ENCODE measurements at places on chromosomes 1 and 21.

DNA sequence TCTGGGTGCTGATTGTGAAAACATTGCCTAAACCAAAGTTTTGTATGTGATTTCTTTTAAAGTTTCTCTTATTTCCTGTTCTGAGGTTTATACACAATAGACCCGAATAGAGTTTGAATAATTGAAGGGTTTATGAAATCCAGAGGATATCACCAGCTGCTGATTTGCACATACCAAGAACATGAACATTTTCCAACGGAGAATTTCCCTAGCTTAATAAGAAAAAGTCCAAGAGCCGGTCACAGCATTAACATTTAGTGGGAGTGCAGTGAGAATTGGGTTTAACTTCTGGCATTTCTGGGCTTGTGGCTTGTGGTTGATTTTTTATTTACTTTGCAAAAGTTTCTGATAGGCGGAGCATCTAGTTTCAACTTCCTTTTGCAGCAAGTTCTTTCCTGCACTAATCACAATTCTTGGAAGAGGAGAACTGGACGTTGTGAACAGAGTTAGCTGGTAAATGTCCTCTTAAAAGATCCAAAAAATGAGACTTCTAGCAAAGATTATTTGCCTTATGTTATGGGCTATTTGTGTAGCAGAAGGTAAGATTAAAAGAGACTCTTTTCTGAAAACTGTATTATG, at the start of gene CFH:
CFH (plus strand) TSS at position 407 of the 579 bp plus-strand sequence; CDS start at position 482, 75 bp downstream.
- no peak for DNase-seq

DNA sequence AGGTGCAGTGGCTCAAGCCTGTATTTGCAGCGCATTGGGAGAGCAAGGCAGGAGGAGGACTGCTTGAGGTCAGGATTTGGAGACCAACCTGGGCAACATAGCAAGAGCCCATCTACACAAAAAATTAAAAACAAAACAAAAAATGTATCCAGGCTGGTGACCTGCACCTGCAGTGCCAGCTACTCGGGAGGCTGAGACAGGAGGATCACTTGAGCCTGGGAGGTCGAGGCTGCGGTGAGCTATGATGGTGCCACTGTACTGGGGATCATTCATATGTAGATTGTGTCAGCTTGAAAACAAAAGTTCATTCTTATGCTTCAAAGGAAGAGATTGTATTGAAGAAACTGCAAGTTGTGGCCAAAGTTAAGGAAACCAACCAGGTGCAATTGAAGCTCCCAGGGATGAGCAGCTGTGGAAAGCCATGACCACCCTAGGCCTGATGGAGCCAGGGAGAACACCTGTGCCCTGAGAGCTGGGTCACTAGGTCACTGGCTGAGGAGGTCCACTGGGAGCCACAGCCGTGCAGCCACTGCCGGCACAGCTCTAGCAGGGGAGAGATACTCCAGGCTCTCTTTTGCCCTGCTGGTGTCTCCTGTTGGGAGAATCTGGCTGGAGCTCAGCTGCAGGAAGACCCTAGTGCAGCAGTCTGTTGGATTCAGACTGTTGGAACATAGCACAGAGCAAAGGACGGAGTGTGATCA, 13.3 kb upstream of the BRWD1 start:
- DNase-seq: no peak

- DNase-seq: no peak
Measured at GRCh38 chr1:25166847-25167246, 65.5 kb downstream of the SYF2 start.

DNA sequence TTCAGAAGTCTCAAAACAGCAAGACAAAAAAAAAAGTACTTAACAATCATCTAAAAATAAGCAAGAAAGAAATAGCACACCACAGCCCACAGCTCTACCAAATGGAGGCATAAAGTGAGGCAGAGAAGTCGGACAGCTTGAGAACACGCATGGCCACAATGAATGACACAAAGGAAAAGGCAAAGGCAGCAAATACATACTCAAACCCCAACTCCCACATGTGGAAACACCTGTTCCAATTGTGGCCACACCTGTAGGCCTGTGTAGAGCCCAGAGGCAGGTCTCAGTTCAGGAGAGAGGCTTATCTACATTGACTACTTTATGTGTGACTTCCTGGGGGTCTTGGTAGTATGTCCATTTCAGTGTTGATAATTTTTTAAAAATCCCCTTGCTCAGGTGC, 543.5 kb downstream of the LMO4 start:
- DNase-seq: no peak

- no peak for DNase-seq
Measured at GRCh38 chr1:178933105-178933561, 62.3 kb upstream of the ANGPTL1 start.

DNA sequence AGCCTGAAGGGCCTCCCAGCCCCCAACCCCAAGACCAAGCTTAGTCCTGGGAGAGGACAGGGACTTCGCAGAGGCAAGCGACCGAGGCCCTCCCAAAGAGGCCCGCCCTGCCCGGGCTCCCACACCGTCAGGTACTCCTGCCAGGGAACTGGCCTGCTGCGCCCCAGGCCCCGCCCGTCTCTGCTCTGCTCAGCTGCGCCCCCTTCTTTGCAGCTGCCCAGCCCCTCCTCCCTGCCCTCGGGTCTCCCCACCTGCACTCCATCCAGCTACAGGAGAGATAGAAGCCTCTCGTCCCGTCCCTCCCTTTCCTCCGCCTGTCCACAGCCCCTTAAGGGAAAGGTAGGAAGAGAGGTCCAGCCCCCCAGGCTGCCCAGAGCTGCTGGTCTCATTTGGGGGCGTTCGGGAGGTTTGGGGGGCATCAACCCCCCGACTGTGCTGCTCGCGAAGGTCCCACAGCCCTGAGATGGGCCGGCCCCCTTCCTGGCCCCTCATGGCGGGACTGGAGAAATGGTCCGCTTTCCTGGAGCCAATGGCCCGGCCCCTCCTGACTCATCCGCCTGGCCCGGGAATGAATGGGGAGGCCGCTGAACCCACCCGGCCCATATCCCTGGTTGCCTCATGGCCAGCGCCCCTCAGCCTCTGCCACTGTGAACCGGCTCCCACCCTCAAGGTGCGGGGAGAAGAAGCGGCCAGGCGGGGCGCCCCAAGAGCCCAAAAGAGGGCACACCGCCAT, 21.9 kb upstream of the ARF1 start:
- DNase-seq: no peak

- DNase-seq: no peak
Measured at GRCh38 chr1:66998972-66999371, 55.0 kb downstream of the SLC35D1 start.

GRCh38 chr1:15152318-15153183, 996 bp upstream of the TMEM51 start:
- DNase-seq: peak; percentile 63
